H1 (cell line): ENCODE measurements at places on chromosomes 13 and 19.
A peak's percentile ranks its signal among the peaks of the same experiment; 100 is the strongest.

- no peak for DNase-seq
These were observed 82.8 kb upstream of the MRI1 start for GRCh38 chr19:13681509-13681908.

DNA sequence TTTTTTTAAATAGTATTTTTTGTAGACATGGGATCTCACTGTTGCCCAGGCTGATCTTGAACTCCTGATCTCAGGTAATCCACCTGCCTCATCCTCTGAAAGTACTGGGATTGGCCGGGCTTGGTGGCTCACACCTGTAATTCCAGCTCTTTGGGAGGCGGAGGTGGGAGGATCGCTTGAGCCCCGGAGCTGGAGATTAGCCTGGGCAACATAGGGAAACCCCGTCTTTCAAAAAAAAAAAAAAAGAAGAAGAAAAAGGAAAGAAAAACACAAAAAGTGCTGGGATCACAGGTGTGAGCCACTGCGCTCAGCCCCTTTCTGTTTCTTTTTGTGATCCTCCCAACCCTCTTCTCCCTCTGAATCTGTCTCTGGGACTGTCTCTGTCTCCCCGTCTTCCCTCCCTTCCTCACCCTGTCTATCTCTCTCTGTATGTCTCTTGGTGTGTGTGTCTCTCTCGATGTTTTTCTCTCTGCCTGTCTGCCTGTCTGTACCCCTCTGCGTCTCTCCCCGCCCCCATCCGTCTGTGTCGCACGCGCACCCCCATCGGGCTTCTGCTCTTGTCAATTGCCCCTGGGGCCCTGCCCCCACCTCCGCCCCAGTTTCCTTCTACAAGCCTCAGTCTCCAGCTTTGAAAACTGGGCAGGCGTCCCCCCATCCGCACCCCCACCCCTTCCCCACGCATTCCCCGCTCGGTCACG, 540 bp upstream of the ZFP36 start:
- peak; percentile 83 for DNase-seq

GRCh38 chr13:107070792-107071191, 502.9 kb upstream of the ARGLU1 start:
- no peak for DNase-seq

- no peak for DNase-seq
These were observed 3.2 kb downstream of the ATP4B start for GRCh38 chr13:113654591-113655345.

- no peak for DNase-seq
These were observed 435.6 kb downstream of the FOXO1 start for GRCh38 chr13:40230833-40231266.

DNA sequence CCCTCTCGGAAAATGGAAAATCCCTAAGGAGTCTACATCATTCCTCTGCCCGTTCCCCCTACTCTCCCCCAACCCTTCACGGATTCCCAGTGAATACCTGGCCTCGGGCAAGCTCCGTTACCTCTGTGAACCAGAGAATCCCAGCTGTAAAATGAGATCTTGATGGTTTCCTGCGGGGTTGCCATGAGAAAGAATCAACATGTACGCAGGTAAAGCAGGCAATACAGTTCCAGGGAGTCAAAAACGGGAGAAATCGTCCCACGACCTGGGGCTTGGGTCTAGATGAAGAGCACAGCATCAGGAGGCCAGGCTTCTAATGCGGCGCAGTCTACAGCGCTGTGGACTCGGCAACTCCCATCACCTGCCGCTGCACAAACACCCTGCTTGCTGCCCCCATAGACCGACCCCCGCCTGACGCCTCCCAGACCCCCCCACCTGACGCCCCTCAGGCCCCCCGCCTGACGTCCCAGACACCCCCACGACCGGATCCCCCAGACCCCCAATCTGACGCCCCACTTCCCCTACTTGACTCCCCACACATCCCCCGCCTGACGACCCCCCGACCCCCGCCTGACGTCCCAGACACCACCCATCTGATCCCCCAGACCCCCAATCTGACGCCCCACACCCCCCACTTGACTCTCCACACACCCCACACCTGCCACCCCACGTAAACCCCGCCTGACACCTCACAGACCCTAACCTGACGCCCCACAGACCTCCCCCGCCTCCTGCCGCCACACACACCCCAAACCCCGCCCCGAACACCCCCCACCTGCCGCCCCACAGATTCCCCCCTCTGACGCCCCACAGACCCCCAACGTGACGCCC, 680 bp downstream of the LIG4 start:
- DNase-seq = no peak

DNA sequence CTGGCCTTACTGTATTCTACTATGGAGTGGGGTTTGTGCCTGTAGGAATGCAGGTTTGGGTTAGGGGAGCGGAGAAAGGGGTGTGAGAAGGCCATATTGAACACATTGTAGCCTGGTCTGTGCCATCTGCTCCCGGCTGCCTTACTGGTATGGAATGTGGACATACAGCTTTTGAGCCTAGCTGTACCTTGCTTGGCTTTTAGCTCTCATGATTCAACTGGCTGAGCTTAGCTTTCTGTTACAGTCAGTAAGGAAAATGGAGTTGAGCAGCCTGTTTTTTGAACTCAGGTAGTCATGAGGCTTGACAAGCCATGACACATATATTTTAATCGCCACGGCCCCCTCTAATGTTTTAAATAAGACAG, 41.6 kb downstream of the ARHGAP35 start:
- DNase-seq = no peak

- DNase-seq = no peak
These were observed 1519.0 kb upstream of the MIR17HG start for GRCh38 chr13:89828506-89828905.
